ENCODE measurements at places on chromosomes 16 and 17.

DNA sequence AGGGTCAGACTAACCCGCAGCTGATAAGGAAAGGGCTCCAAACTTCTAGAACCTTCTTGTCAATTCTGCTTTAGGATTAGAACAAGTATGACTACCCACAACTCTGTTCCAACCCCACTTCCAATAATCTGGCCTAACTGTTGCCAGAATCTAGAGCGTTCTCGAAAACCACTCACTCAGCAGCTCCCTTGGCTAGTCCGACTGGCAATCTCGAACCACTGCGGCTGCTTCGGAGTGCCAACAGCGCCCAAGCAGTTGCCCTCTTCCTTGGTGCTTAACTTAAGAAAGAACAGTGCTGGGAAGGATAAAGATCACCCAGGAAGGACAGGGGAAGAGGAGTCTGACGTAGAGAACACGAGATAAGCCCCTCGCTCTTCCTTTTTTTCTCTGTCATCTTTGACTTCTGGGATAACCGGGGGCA, 818 bp downstream of the DNAJC7 start:
- peak; percentile 32 for DNase-seq

DNA sequence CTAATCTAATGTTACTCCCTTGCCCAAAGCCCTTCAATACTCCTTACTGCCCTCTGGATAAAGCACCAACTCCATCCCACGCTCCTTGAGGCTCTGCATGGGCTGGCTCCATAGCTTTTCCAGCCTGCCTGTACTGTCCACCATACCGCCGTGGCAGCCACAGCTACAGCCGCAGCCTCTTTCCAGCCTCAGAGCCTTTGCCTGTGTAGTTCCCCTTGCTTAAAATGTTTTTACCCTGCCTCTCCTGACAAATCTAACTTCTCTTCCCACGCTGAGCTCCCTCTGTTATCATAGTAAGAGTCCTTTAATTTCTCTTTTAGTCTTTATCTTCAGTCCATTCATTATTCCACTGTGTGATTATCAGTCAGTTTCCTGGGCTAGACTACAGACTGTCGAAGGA, 22.0 kb downstream of the TEX14 start:
- no peak for DNase-seq

- no peak for DNase-seq
Measured at GRCh38 chr17:58310511-58311428, 17.8 kb downstream of the TSPOAP1 start.

DNA sequence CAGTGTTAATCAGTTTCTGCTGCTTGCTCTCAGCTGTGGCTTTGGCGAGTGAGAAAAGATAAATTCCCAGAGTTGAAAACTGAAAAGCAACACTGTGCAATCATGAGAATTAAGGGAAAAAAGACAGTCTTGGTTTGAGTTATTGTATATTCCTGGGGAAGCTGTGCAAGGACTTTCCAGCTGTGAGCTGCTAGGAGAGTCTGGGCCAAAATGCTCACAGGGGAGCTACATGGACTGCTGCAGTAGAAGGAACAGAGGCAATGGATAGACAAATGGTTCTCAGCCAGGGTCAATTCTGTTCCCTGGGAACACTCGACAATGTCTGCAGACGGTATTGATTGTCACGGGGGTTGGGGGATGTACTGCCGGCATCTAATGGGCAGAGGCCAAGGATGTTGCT, 102.0 kb upstream of the ADAMTS18 start:
- DNase-seq = no peak

DNA sequence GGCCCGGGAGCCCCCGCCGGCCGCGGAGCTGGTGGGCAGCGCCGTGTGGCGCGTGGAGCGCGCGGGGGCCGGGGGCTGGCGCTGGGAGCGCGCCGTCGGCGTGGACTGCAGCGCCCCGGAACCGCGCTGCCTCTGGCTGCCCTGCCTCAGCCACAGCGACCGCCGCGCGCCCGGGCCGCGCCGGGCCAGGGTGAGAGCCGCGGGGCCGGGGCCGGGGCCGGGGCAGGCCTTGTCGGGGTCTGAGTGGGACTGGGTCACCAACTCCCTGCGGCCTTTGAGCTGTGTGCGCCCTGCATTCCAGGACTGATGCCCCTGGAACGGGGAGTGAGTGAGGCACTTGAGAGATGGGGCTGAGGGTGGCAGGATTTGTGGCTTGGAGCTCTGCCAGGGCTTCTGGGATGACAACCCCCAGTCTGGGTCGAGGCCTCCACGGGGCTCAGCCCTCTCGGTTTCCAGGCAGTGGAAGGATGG, 25.7 kb downstream of the ARHGAP23 start:
- DNase-seq = peak; percentile 62

DNA sequence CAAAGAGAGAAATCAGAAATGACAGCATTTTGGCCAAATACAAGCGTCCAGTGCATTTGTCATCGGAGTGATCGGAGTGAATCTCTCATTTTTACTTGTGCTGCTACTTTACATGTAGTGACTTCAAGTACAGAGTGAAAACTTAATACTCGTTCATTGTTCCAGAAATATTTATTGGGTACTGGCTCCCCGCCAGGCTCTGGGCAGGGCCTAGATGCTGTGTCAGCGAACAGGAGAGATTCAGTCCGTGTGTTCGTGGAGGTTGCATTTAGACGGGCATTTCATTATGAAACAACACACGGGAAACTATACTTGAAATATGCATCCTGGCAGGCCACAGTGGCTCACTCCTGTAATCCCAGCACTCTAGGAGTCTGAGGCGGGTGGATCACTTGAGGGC, 727.2 kb upstream of the RBFOX1 start:
- no peak for DNase-seq

DNA sequence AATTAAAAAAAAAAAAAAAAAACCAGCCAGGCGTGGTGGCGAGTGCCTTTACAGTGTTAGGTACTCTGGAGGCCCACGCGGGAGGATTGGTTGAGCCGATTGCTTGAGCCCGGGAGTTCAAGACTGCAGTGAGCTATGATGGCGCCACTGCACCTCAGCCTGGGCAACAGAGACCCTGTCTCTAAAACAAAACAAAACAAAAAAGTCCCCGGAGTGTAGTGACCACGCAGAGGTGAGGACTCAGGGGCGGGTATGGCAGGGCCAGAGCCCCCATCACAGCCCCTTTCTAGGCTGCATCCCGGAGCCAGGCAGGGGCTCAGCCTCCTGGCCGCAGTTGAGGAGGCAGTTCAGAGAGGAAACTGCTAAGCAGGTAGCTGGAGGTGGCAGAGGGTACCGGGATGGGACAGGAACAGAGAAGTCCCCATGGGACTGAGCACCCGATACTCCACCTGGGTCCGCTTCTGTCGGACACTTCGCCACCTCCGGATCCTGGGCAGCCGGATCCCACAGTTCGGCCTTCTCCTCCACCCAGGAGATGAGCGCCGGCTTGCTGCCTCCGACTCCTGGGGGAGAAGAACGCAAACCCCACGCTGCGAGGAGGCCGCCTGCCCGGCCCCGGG, 800 bp downstream of the ZNF747 start:
- DNase-seq = peak; percentile 17

DNA sequence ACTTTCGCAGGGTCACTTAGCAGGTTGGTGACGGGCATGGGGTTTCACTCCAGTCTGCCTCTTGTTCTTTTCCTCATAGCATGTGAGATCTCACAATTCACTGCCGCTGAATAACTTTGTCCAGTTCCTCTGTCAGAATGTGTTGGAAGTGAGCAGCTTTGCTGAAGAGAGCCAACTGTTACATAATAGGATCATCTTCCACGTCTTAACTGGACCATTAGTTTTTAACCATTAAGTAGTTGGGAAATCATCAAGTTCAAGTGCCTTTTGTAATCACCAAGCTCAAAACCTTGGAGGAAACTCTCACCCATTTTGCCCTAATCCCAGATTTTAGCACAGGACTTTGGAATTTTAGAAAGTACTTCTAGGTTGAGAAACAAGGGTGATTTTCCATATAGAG, 290.6 kb downstream of the WWOX start:
- DNase-seq = no peak

DNA sequence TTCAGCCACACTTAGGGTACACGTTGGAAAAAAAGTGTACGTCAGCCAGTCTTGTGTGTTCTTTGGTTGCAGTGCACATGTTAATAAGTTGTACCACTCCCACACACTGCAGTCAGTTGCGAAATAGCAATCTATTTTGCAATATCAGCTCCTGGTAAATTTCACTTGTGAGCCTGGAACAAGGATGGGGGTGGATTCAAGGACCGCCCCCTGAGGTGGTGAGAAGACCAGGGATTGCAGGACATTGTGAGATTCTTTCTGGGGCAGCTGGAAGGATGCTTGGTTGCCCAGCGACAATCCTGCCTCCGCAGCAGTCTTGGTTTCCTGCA, 78.6 kb upstream of the ZFHX3 start:
- peak; percentile 10 for DNase-seq

- DNase-seq = peak; percentile 80
Measured at GRCh38 chr16:83689385-83689831, 118.4 kb upstream of the HSBP1 start.

DNA sequence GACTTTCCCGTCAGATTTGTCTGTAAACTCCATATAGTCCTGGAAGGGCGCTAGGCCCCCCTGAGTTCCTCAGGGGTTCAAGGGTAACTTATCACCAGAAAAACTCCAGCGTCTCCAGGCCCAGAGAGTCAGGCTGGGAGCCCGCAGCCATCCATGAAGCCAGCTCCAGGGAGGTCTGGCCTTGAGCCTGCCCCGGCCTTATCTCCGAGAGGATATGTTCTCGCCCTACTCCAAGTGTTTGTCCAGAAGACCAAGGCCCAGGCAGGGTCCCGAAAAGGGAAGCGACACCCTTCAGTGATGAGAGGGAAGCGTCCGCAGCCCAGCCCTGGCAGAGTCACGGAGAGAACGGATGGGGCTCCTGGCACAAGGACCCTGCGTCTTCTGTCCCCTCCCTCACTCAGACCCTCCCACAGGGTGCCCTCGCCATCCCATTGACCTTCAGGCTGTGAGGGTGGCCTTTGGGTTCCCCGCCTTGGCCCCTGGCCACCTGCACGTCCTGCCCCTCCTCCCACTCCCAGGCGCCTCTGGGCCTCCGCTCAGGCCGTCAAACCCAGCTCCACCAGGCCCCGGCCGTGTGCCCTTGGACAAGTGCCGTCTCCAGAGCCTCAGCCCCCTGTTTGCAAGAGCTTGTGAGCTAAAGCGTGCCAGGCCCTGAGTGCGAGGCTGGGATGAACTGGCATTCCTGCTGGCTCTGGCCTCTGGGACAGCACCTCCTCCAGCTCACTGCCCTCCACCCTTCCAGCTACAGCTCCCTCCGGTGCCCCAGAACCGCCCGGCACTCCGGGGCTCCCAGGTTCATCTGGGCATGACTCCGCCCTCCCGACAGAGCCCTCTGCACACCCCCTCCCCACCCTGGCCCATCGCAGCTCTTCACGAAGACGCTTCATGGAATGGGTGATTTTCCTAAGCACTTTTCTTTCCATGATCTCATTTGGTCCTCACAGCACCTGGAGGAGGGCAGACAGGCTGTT, 83.4 kb downstream of the ZDHHC7 start:
- DNase-seq = no peak

GRCh38 chr17:75752802-75753513, 12.0 kb downstream of the GALK1 start:
- DNase-seq = no peak

DNA sequence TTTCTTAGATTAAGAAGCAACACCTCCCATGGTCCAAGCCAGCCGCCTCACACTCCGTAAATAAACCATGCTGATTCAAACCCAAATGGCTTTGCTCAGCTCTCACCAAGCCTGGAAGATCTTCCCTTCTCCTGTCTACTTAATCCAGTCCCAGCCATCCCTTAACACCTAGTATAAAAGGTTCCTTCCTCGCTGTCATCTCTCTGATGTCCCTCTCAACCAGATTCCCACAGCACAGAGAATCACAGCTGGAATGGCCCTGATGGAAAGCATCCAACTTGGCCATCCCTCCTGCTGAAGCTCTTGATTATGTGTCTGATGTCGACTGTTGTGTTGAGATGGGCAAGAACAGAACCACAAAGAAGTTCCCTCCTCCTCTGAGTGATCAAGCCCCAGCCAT, 50.6 kb upstream of the ADCY9 start:
- no peak for DNase-seq

- DNase-seq = no peak
Measured at GRCh38 chr16:66439051-66439730, 12.1 kb downstream of the BEAN1 start.

- DNase-seq = no peak
Measured at GRCh38 chr17:67575325-67575724, 142.4 kb upstream of the NOL11 start.

DNA sequence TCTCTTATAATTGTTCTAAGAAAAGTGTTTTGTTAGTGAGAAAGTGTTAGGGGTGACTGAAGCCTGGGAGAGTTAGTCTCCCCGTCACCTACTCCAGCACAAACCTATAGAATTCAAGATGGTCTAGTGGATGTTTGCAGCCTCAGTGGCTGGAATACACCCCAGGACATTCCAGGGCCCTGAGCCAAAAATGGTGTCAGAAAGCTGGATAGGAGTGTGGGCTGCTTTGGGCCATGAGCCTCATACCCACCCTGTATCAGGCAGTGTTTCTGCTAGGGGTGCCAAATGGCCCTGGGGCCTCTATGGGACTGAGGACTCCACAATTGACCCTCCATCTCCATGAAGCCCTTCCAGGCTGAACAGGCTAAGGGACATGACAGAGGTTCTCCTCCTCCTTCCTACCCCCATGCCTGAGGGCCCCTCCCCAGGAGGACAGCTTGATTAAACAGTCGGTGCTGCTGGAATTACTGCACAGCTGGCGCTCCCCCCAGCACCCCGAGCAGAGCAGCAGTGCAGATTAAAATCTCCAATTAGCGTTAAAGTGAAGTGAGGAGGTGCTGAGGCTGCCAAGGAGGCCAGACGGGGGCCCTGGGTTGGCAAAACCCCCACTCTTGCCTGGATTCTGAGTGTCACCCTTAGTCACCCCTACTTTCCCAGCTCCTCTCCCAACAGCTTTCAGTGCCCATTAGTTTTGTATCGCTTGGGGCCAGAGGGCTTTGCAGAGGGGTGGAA, 59.1 kb downstream of the NEUROD2 start:
- DNase-seq = no peak
